ENCODE measurements at places on chromosomes 1 and 21.

DNA sequence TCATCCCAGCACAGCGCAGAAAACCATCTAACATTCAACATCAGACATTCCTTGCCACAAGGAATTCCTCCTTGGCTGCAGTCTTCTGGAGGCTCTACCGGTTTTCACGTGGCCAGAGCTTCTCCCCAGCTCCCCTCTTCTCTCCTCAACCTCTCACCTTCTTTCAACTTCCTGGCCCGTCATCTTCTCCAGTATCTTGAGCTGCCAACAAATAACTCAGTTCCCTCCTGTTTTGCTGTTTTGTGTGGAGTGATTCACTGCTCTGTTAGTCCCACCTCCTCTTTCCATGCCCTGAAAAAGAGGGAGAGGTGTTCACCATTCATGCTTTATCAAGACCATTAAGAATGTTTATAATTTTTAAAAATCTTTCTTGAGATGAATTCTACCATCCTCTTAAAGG, 32.6 kb downstream of the PIGM start:
- peak overlapping the region; percentile 9 for H3K27ac ChIP-seq
- H3K27me3 ChIP-seq = no peaks in the 10 kb centered on the region
- H3K4me1 ChIP-seq = peaks cover 8% of the 10 kb centered on the region
- DNase-seq = peak; percentile 61

- H3K4me1 ChIP-seq = no peaks in the 10 kb centered on the region
- no peak overlapping the region for H3K27ac ChIP-seq
- no peak for DNase-seq
- no peak overlapping the region for H3K4me3 ChIP-seq
- H3K36me3 ChIP-seq = no peaks in the 10 kb centered on the region
These were observed 6.5 kb downstream of the PODN start for GRCh38 chr1:53068314-53069099.

- H3K4me3 ChIP-seq = no peak overlapping the region
- H3K27ac ChIP-seq = no peak overlapping the region
- H3K4me1 ChIP-seq = peaks cover 5% of the 10 kb centered on the region
- no peaks in the 10 kb centered on the region for H3K36me3 ChIP-seq
- DNase-seq = no peak
These were observed 8.3 kb downstream of the PCSK9 start for GRCh38 chr1:55047611-55048010.

GRCh38 chr1:9066945-9067807, 2.3 kb downstream of the SLC2A5 start:
- peak overlapping the region; percentile 26 for H3K27ac ChIP-seq
- H3K4me1 ChIP-seq = peaks cover 22% of the 10 kb centered on the region
- DNase-seq = peak; percentile 90
- H3K36me3 ChIP-seq = no peaks in the 10 kb centered on the region
- peaks cover 5% of the 10 kb centered on the region for H3K27me3 ChIP-seq

GRCh38 chr21:22763442-22763841, 1765.2 kb downstream of the NCAM2 start:
- H3K4me3 ChIP-seq = no peak overlapping the region
- H3K27me3 ChIP-seq = no peaks in the 10 kb centered on the region
- H3K27ac ChIP-seq = no peak overlapping the region
- no peak for DNase-seq
- H3K36me3 ChIP-seq = no peaks in the 10 kb centered on the region

DNA sequence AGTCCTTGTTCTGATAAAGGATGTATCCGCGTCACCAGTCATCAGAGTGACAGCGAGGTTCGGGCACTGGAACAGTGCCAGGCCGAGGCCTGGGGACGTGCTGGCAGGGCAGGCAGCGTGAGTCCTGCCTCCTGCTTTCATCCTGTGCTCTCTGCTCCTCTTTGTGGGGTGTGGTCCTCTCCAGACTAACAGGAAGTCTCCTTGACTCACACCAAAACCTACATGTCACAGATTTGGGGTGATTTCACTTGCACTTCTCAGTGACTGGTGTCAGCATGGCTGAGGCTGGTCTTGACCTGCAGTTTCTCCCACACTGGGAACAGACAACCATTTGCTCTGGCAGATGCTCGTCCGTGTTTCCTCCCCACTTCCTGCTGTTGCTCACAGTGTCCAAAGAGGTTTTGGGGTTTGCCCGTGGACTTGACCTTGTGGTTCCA, 8.8 kb upstream of the NLRP3 start:
- H3K27ac ChIP-seq = no peak overlapping the region
- no peaks in the 10 kb centered on the region for H3K36me3 ChIP-seq
- no peaks in the 10 kb centered on the region for H3K27me3 ChIP-seq
- H3K4me3 ChIP-seq = no peak overlapping the region

GRCh38 chr1:26102119-26102518, 9.5 kb upstream of the PDIK1L start:
- H3K4me1 ChIP-seq = peaks cover 32% of the 10 kb centered on the region
- no peaks in the 10 kb centered on the region for H3K27me3 ChIP-seq
- H3K36me3 ChIP-seq = no peaks in the 10 kb centered on the region
- no peak overlapping the region for H3K4me3 ChIP-seq
